ENCODE measurements at places on chromosomes 16 and 17.

- DNase-seq: no peak
Measured at GRCh38 chr17:17824119-17824782, 12.5 kb downstream of the SREBF1 start.

GRCh38 chr17:45127548-45128300, 4.6 kb downstream of the PLCD3 start:
- DNase-seq: peak; percentile 60

DNA sequence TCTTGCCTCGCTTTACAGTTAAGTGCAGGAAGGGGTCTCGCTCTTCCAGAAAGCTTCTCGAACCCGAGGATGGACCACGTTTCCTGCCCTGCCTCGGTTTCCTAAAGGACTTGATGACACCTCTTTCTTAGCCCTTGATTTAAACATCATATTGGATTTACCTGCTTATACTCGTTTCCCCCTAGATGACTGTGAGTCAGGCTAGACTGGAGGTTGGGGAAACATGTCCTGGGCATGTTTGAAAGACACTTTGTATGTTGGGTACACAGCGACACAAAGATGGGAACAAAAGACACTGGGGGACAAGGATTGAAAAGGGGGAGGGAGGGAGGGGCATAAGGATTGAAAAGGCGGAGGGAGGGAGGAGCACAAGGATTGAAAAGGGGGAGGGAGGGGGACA, 30.0 kb downstream of the SDK2 start:
- DNase-seq: no peak

- no peak for DNase-seq
Measured at GRCh38 chr17:43409131-43409530, 10.3 kb downstream of the ARL4D start.

GRCh38 chr16:73179705-73180331, 131.9 kb upstream of the ZFHX3 start:
- peak; percentile 53 for DNase-seq

- DNase-seq: peak; percentile 70
Measured at GRCh38 chr16:64983963-64984362, 137.9 kb downstream of the CDH11 start.

- no peak for DNase-seq
Measured at GRCh38 chr16:27515874-27516353, 33.8 kb downstream of the GTF3C1 start.

DNA sequence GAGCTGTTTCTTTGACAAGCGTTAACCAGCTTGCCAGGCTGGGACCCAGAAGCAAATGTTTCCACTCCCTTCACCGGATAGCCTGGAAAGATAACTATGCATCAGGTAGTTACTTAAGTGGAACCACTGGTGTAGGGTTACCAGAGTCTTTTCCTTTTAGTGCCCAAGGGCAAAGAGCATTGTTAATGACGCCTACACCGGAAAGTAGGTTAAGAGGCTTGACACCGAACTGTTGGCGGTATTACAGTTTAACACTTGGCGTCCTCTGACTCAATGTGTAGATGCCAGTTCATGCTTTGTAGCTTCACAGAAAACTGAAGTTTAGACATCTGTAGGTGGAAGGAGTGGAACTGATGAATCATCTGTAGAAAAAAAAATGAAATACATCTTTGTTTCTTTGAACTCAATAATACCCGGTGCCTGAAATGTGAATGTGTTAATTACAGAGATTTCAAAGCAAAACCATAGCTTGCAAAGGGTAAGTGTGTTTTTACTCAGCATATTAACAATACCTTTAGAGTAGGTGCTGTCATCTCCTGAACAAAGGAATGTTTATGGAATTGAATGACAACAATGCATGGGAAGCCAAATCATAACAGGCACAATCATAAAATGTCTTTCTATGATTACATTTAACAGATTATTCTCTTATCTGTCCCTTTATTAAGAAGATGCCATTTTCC, 426.7 kb upstream of the SALL1 start:
- DNase-seq: no peak

GRCh38 chr17:46726206-46726605, 92.3 kb downstream of the WNT3 start:
- DNase-seq: no peak

DNA sequence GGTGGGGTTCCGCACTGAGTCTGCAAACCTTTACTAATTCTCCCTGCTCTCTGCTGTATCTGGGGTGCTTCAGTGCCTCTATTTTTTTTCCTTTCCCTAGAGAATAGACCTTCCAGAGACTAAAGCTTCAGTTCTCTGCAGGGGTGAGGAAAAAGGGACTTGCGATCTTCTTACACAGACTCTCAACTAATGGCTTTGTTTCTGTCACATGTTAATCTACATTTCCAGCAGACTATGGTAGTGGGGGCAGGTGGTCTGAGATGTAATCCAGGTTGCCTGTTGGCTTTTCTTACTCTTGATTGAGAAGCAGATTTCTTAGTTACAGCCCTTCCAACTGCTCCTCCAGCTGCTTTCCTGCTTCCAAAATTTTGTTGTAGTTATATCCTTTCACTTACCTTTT, 229.0 kb upstream of the NLRP1 start:
- no peak for DNase-seq

- DNase-seq: peak; percentile 40
Measured at GRCh38 chr16:177394-177822, 928 bp downstream of the HBA1 start.

DNA sequence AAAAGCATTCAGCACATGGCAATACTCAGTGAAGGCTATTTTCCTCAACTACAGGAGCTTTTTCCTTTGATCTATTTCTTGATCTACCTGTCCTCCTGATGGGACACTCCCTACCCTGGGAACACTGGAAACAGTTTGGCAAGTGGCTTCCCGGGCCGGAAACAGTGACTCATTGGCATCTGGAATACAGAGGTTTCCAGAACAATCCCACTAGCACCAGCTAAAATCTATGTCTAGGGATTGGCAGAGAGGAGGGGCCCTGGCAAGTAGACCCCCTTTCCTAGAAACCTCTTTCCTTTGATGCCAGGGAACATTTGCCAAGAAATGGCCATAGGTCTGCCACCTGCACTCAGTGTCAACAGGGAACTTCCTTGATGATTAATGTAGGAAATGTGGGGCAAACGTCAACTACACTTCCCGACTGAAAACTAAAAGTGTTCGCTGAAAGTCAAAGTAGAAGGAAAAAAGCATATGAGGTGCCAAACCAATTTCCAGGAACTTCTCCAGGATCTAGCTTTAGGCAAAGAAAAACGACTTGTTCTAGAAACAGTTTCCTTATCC, 30.4 kb upstream of the FBXW10B start:
- DNase-seq: peak; percentile 62

DNA sequence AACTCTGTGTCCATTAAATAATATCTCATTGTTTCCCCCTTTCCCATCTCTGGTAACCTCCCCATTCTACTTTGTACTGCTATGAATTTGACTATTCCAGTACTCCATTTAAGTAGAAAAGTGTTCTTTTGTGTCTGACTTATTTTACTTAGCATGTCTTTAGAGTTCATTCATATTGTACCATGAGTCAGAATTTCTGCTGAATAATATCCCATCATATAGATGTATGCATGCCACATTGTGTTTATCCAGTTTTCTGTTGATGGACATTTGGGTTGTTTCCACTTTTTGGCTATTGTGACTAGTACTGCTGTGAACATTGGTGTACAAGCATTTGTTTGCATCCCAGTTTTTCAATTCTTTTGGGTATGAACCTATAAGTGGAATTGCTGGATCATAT, 6.0 kb downstream of the PPM1D start:
- DNase-seq: no peak

DNA sequence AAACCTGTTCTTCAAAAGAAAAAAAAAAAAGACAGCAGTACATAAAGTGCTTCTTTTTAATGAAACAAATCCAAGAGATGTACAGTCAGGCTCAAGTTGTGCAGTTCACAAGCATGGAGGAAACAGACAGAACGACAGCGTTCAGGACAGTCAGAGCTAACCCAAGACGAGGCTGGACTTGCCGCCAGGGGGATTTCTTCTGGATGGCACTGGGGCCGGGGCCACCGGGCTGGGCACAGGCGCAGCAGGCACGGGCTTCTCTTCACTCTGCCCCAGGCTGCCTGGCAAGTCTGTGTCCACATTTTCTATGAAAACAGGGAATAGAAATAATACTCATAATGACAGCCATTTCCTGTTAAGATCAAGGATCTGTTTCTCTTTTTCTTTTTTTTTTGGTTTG, 4.4 kb upstream of the NT5C start:
- DNase-seq: no peak

GRCh38 chr17:82151106-82151957, 53.3 kb upstream of the FASN start:
- no peak for DNase-seq

- DNase-seq: no peak
Measured at GRCh38 chr16:30407804-30408534, 563 bp downstream of the ZNF771 start.

GRCh38 chr17:66951605-66951953, 12.9 kb upstream of the CACNG4 start:
- no peak for DNase-seq

DNA sequence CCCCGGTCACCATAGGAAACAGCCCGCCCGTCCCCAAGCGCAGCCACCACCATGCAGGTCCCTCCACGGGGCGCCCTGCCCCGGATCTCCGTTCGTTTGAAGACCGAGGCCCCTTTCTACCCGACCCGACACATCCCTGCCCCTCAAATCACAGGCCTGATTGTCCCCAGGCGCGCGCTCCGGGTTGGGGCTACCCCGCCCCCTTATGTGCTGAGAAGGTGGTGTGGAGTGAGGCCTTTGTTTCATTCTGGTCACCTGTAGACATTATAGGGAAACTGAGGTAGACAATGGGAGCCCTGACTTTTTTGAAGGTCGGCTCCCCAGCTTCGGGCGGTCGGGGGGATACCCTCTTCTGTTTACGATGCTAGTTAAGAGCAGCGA, 763 bp upstream of the ACTG1 start:
- DNase-seq: no peak

GRCh38 chr17:27989046-27989445, 53.4 kb upstream of the NLK start:
- no peak for DNase-seq

- no peak for DNase-seq
Measured at GRCh38 chr16:24049113-24049512, 207.0 kb upstream of the CACNG3 start.

- no peak for DNase-seq
Measured at GRCh38 chr17:57880086-57880456, 30.2 kb upstream of the MRPS23 start.

DNA sequence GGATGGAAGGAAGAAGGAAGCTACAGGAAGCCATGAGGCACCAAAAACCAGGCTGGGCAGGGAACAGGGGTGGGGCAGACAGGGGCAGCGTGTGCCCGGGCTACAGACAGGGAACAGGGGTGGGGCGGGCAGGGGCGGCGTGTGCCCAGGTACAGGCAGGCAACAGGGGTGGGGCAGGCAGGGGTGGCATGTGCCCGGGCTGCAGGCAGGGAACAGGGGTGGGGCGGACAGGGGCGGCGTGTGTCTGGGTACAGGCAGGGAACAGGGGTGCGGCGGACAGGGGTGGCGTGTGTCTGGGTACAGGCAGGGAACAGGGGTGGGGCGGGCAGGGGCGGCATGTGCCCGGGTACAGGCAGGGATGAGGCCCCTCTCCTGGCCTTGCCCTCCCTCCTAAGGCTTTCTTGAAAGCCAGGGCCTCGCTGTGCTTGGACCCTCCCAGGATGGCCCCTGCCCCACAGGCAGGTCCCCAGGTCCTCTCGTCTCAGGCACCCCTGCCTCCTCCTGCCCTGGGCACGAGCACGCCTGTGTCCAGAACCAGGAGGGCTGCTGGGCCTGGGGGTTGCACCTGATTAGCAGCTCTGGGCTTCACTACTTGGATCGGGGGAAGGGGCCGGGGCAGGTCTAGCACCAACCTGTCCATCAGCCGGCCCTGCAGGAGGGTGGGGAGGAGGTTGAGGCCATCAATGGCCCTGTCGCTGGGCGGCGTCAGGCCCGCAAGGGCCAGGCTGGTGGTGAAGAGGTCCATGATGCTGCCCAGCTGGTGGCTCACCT, 14.5 kb upstream of the APRT start:
- no peak for DNase-seq

- no peak for DNase-seq
Measured at GRCh38 chr16:49377196-49377755, 3.7 kb downstream of the C16orf78 start.

GRCh38 chr16:3908951-3909437, 28.5 kb upstream of the CREBBP start:
- DNase-seq: no peak

GRCh38 chr16:48201515-48202201, 42.4 kb upstream of the LONP2 start:
- no peak for DNase-seq

DNA sequence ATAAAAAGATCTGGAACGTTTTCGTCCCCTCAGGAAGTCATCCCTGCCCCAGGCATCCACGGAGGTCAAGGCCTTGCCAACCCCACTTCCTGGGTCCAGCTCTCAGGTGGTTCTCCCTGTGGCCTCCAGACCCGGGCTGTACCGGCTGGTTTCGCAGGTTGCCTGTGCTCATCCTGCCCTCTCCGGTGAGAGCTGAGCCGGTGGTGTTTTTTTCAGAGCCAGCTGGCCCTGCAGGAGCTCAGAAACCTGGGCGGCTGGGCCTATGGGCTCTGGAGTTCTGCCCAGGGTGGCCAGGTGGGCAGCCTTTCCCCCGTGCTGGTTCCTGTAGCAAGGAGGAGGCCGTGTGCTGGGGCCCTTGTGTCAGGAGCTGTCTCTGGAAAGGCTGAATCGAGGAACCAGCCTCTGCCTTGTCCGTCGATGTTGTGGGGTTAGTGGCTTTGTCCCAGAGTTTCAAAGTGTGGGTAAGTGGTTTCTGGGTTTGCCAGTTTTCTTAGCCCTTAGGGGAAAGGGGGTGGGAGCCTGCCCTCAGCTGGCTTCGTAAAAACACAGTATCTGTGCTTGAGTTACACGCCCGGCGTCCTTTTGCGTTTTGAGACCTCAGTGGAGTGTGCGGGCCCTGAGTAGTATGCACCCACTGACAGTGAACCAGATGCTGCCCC, 23.6 kb downstream of the C16orf90 start:
- no peak for DNase-seq

- peak; percentile 52 for DNase-seq
Measured at GRCh38 chr16:54444851-54445458, 158.4 kb upstream of the IRX3 start.

DNA sequence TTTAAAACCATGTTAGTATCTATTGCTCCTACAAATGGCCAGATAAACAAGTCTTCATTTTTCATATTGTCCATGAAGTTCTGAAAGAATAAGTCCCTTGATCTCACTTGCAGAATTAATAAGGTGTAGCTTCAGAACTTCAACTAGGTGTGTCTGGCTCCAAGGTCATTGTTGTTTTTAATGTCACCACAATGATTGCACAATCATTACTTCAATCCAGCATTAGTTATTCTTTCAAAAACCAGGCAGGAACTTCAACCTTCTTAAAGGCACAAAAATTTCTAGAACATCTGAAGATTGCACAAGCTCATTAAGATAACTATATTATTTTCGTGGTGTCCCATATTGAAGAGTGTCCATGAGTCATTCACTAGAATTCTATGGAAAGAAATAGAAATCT, 1386.4 kb downstream of the CDH11 start:
- DNase-seq: no peak
